ENCODE measurements at places on chromosomes 3 and 15.

DNA sequence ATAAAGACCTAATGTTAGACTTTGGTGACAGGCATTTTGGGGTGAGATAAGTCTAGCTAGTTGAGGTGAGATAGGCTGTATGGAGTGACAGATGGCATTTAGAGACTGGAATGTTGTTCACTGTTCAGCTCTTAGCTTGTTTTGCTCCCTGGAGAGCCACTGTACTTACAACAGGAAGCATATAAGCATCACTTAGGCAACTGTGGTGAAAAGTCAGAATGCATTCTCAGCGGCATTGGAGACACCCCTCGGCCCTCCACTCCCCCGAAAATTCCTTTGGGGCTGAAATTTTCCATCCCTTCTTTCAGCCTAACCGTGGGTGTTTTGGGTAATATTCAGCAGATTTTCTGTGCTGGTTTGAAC lies 73.4 kb downstream of the SLCO3A1 start:
- DNase-seq: no peak

DNA sequence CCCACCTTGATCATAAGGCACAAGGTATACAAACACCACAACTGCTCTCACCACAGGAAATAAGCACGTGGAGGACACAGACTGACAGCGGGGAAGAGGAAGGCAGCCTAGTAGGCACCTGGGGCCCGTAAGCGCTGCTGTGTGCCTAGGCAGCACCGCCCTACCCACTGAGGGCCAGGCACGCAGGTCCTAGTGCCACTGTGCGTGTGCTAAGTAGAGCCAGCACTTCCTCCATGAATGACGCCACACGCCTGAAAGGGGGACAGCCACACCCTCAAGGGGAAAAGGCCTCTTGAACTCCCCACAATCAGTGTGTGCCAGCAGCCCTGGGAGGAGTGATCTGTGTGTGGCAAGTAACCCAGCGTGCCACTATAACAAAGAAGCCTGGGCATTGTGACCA lies 73.0 kb downstream of the ATP1B3 start:
- DNase-seq: no peak

DNA sequence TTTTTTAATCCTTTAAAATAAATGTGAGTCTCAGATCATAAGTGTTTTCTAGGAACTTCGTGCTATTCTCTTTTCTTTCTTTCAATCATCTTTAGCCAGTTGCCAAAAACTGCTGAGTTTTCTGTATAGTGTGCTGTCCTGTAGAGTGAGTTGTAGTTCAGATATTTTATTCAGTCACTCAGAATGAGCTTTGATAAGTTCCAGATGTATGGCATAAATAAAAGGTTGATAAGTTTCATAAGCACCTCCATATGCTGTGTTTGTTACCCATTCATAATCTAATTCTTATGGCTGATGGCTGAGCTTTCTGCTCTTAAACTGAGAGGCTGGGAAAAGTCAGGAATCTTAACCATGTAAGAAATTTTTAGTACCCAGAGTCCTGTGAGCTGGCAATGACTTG lies 59.3 kb upstream of the COL6A6 start:
- DNase-seq: no peak

DNA sequence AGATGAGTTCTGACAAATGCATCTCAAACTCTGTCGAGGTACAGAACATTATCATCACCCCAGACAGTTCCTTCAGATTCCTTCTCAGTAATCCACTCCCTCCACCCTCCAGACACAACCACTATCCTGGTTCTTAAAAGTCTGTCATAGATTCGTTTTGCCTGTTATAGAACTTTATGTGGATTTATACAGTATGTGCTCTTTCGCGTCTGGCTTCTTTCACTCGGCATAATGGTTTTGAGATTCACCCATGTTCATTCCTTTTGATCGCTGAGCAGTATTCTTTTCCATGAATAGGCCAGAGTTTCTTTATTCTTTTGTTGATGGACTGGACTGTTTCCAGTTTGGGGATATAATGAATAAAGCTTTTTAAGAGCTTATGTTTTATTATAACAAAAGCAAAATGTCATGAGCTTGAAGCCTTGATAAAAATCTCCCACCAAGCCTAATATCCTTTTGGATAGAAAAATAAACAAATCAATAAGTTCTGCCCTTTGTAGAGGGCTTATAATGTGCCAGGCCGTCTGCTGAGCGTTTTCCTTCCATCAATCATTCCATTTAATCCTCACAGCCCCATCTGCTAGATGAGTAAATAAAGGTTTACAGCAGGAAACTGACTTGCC lies 21.3 kb upstream of the RFTN1 start:
- DNase-seq: no peak

- DNase-seq: no peak
Observed at GRCh38 chr15:80152896-80153876, at the start of gene FAH. Gene FAH, plus strand, starts transcription at chr15:80152999. Its CDS starts 56 bp downstream, at chr15:80153055.

DNA sequence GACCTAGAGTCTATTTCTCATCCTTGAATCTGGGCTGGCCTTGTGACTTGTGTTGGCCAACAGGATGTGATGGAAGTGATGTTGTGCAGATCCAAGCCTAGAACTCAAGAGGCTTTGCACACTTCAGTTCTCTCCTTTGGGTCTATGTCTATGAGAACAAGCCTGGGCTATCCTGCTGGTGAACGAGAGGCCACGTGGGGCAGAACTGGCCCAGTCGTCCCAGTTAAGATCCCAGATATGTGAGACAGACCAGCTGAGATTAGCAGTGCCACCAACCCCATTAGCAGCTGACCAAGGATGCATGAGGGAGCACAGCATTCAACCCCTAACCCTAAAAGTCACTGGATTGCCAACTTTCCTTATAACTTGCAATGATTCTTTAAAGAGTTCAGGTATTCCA lies 99.7 kb downstream of the CTNNB1 start:
- no peak for DNase-seq

- no peak for DNase-seq
Observed at GRCh38 chr3:128376516-128376915, 90.2 kb downstream of the DNAJB8 start.

GRCh38 chr3:11116336-11117059 lies 37.8 kb upstream of the HRH1 start:
- DNase-seq: no peak

DNA sequence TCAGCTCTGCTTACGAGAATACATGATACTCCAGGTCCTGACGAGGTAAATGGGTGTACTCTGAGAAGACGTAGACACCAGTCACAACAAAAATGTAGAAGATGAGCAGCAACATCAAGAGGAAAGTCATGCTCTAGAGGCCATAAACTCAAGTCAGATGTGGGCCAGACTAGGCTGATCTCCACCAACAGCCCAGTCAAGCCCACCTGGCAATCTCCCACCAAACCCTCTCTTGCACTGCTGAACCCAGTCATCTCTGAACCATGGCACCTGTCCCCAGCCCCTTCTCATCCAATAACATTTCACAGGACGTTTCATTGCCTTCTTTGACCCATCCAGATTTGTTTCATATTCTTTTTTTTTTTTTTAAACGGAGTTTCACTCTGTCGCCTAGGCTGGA lies 10.8 kb upstream of the PDIA3 start:
- no peak for DNase-seq

DNA sequence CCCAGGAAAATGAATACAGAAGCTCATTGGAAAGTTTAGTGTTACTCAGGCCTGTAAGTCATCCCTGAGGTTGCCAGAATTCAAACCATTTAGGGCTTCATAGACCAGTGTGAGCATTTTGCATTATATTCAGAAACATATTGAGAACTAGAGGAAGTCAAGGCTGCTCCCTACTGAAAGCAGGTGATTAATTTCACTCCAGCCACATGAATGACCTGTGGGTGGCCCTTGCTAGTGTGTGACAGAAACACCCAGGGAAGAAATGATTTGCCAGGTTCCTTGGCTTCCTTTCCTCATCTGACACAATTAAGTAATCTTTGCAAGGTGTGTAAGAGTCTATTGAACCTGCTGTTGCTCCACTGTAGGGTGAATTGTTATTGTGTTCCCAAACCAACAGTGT lies 61.8 kb downstream of the GAP43 start:
- no peak for DNase-seq

GRCh38 chr15:88658070-88658965 lies 19.5 kb downstream of the ISG20 start:
- no peak for DNase-seq

DNA sequence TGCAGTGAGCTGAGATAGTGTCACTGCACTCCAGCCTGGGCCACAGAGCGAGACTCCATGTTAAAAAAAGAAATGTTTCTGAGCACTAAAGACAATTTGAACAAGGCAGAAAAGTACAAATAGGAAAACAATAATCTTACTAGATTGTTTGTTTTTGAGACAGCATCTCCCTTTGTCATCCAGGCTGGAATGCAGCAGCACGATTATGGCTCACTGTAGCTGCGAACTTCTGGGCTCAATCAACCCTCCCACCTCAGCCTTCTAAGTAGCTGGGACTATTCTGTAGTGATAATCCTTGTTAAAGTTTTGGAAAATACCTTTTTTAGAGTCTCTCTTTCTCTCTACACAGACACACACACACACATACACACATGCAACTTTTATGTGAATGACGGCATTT lies 107.1 kb downstream of the LPP start:
- DNase-seq: no peak

DNA sequence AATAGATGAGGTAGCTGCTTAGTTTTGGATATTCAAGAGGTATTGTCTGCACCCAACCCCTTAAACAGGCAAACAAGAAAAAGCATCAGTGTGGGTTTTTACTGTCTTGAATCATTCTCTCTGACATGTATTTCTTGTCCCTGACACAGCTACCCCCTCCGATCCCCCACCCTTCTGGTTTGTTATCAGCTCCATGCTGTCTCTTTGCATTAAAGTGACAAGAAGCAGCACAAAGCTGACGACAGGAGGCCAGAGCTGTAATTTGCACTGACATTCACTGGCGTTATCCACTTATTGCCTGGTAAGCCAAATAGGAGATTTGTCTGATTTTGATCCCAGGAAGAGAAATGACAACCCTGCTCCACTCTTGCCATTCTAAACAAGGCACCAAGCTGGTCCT lies 83.3 kb upstream of the SNRK start:
- DNase-seq: peak; percentile 40

GRCh38 chr3:28050885-28051284 lies 190.5 kb upstream of the CMC1 start:
- DNase-seq: peak; percentile 8

GRCh38 chr3:157061265-157061664 lies 98.7 kb downstream of the CCNL1 start:
- no peak for DNase-seq

- DNase-seq: no peak
Observed at GRCh38 chr15:76978522-76979330, 16.2 kb upstream of the PSTPIP1 start.

DNA sequence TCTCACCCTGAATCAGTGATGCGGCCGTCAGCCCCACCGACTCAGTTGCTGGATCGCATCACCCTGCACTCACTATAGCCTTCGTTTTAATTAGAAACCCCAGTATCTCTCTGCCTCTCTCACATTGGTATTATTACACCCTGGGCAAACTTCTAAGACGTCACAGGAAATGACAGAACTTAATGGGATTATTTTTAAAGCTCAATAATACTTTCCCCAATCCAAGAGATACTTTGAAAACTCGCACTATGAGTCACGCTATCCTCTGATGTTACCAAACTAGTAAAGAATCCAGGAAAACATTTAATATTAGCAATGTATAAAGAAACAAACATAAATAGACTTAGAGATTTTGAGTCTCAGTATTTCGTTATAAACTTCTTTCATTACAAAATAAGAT lies 36.6 kb downstream of the RUBCN start:
- DNase-seq: no peak

GRCh38 chr3:187325632-187326031 lies 34.1 kb upstream of the MASP1 start:
- DNase-seq: no peak

DNA sequence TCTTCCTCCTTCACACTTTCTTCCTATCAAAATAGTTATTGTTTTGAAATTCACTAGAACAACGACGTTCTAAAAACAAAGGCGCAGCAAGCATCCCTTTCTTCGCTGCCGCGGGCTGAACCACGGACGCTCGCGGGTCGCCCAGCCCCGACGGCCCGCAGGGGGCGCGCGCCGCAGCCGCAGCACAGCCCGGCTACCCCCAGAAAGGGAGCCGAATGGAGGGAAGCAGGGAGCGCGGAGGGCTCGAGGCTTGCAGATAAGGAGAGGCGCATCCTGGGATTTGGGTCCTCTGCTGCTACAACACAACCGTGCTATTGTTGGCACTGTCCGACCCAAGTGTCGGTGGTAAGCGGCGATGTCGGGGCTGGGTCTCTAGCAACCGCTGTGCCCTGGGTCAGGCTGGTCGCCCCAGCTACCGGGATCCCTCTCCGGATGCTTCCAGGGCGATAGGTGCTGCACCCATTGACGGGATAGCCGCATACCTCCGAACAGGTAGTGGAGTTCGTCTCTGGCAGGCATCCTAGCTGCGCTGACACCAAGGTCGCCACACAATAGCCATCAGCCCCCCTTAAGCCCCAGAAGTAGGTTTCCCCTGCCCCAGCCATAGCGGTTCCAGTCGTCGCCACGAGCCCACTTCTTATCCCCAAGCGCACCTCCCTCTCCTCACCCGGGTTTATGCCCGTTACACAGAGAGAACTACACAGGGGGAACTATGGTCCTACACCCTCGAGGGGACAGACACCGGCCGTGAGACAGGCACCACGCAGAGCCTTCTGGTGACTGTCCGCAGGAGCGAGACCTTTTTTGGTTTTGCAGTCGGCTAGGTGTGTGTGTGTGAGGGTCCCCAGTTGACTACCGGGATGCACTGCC lies 6.0 kb downstream of the ONECUT1 start:
- no peak for DNase-seq

- DNase-seq: no peak
Observed at GRCh38 chr3:106126846-106127235, 258.0 kb upstream of the CBLB start.

DNA sequence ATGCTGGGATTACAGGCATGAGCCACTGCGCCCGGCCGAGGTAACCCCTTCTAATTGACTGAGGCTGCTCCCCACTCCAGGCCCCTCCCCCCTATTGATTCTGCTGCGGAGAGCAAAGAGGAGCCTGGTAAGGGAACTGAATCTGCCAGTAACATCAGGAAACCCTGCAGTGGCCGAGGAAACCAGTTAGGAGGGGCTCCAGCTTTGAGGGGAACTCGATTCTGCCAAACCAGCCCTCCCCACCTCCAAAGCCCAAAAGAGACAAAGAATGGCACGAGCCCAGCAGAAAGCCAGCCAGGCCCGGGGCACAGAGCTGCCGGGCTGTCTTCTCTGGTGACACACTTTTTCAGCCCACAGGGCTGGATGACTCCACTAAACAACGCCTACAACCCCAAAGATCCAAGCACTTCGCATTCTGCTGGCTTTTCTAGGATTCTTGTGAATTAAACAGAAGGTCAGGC lies 15.0 kb upstream of the ACAD9 start:
- no peak for DNase-seq

DNA sequence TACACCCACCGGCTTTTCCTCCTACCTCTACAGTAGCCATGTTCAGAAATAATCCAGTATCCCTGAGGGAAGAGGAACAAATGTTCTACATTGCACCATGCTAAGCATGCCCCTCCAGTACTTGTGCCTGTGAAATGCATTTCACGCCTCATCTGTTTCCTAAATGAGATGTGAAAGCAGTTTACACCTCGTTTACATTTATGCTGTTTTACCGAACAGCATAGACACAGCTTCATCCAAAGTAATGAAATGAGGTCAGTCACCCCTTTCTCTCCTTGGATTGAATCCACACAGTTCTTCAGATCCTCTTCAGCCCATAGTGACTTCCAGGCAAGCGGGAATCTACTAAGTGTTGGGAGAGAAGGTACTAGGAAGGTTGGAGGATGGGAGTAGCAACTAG lies 514.3 kb downstream of the PDCD6IP start:
- no peak for DNase-seq

GRCh38 chr3:53812434-53812833 lies 33.8 kb downstream of the CHDH start:
- DNase-seq: no peak

- no peak for DNase-seq
Observed at GRCh38 chr15:83016906-83017305, 5.5 kb upstream of the C15orf40 start.

Measured in retinal pigment epithelial cell (primary cell).